ENCODE measurements at places on chromosomes 6 and 20.

DNA sequence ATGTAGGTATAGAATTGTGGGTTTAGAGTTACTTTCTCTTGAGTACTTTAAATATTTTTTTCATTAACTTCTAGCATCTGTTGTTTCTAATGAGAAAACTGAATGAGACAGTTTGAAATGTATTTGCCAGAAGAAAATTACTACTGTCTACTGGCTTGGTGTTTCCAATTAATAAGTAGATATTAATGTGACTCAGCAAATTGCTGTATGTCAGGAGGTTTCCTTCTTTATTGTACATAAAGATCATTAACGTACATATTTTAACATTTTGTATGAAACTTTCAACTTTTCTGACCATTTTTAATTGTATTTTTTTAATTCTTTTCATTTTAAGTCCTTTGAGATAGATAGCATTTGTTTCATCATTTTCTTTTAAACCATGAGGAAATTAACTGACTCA, 135.1 kb upstream of the SLC22A23 start:
- DNase-seq = no peak

DNA sequence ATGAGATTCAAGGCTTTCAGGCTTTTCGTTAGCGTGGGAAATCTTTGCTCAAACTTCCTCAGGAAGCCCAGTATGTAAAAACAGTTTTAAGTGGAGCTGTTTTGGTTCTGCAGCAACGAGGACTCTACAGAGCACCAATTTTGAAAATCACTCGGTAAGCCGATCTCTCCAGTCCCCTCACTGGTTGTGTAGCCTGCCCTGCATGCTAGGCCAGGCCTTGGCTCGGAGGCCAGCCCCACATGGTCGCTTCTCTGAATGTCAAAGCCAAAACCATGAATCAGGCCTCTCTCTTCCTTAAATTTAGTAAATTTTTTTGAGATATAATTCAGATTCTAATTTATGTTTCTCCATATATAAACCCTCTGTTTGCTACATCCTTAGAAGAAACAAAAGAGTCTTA, 108.0 kb downstream of the CHD6 start:
- no peak for DNase-seq

DNA sequence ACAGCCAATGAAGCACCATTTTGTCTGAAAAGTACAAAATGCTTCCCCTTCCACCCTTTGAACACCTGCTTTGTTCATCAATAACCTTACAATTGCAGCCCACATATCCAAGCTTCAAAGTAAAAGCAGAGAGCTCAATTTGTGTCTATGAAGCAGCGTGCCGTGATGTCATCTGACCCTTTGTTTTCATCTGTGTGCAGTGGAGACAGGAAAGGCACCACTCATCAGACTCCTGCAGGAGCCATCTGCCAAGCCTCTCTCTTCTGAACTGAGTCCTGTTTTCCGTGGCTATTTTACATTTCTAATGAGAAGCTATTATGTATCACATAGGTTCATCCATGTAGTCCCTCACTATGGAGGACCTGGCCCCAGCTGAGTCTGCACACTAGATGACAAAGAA, 7.5 kb upstream of the LY86 start:
- DNase-seq = no peak

DNA sequence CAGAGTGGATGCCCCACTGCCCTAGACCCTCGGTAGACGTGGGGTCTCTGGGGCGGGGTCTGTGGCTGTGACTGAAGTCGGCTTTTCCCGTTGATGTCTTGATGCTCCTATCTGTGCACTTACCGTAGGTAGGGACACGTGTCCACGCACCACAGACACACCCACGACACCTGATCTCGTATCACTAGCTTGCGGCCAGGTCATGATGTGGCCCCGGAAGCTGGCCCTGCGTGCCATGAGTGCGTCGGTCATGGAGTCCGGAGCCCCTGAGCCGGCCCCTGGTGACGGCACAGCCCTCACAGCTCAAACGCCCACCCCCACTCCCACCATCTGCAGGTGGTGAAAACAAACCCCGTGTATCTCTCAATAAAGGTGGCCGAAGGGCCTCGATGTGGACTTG, 33.9 kb upstream of the MRGBP start:
- no peak for DNase-seq

DNA sequence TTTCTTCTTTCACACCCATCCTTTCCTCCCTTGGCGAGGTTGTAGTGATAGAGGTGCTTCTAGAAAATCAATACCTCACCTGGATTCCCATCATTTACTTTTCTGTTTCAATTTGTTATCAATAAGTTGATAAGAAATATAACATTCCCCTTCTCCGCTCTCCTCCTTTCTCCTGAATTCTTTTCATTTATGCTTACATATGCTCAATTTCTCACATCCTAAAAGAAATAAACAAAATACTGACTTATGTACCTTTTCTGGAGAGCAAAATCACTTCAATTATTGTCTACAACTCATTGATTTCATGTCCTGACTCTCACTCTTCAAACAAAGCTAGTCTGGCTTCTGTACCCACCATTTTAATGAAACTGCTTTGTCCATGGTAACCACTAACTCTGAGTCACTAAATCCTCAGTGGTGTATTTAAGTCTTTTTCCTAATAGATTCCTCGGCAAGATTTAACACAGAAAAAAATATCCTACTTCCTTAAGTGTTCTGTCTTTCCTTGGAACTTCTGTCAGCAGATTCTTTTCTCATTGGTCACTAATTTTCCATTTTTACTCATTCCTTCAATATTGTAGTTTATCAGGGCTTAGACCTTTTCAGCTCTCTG, 289.6 kb downstream of the RFPL4B start:
- DNase-seq = no peak

GRCh38 chr6:135465307-135465706, 32.2 kb downstream of the AHI1 start:
- no peak for DNase-seq

- peak; percentile 28 for DNase-seq
Measured at GRCh38 chr6:94751641-94752329, 825.5 kb upstream of the MANEA start.

DNA sequence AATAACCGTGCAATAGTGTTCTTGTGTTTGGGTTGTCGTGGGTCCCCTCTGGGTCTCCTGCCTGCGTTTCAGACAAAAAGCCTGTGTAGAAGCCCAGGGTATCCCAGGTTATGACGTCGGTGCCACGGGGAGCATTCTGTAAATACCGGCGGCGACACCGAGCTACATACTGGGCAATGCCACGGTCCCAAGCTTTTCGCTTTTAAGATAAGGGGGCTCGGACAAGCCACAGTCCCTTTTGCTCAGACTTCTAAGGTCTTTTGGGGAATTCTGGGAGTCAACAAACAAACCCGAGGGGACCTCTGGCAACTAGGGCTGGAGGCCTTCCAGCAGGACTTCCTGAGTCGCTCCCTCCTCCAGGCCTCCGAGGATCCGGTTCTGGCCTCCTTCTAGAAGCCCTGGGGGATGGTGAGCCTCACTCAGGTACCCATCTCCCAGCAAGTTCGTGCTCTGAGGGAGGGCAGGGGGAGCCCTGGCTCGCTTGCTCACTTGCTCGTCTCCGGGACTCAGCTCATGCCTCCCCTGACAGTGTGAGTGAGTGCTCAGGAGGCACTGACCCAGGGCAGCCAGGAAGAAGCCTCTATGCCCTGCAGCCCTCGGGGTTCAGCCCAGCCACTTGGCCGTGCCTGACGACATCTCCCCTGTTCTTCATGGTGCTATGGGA, 62.4 kb upstream of the MRPS10 start:
- no peak for DNase-seq

GRCh38 chr6:14912706-14913105, 333.2 kb upstream of the JARID2 start:
- DNase-seq = no peak

DNA sequence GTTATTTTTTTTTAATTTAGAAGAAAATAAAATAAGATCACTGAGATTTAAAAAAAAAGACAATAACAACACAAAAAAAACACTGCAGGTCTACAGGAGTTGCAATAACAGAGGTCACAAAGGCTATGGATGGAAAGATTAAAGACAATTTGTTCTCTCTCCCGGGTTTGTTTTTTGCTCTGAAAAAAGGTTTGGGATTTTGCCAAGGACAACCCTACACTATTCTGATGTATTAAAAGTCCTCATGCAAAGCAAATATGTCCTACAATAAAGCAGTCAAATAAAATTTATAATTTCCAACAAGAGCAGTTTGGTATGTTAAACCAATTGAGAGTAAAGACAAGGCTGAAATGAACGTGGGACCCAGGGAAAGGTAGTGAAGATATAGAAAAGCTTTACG, 55.6 kb downstream of the PTPRK start:
- DNase-seq = no peak

- no peak for DNase-seq
Measured at GRCh38 chr6:132065556-132065955, 114.4 kb upstream of the CCN2 start.

DNA sequence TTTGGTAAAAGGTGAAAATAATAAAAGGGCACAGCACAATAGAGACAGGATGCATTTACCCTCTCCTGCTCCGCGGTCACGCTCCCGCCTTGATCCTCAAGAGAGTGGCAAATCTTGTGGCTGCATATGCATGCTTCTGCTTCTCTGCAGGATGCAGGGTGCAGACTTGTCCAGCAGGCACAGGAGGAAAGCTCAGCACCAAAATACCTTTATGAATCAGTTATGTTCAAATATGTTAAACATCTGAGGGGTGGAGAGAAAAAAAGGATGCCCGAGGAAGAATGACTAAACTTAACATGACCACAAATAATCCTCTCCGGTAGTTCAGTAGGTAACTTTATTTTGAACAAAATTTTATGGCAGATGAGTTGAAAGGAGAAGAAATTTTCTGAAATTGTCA, 366.1 kb upstream of the SOX4 start:
- DNase-seq = no peak

- no peak for DNase-seq
Measured at GRCh38 chr6:25963426-25964123, 973 bp downstream of the TRIM38 start.

DNA sequence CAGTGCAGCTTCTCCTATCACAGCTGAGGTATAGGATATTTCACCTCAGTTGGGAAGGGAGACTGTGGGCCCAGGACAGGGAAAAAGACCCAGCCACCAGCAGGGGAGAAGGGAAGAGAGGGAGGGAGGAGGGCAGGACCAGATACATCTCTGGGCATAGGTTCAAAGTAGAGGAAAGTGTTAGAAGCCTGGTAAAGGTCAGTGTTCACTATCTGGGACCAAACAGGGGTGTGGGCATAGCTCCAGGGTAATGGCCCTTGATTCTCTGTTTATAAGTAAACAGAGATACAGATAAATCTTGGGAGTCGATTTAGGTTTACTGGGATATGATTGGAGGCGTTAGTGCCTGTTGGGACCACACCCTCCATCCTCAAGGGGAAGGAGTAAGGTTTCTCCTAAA, 266.2 kb downstream of the LRFN2 start:
- no peak for DNase-seq

DNA sequence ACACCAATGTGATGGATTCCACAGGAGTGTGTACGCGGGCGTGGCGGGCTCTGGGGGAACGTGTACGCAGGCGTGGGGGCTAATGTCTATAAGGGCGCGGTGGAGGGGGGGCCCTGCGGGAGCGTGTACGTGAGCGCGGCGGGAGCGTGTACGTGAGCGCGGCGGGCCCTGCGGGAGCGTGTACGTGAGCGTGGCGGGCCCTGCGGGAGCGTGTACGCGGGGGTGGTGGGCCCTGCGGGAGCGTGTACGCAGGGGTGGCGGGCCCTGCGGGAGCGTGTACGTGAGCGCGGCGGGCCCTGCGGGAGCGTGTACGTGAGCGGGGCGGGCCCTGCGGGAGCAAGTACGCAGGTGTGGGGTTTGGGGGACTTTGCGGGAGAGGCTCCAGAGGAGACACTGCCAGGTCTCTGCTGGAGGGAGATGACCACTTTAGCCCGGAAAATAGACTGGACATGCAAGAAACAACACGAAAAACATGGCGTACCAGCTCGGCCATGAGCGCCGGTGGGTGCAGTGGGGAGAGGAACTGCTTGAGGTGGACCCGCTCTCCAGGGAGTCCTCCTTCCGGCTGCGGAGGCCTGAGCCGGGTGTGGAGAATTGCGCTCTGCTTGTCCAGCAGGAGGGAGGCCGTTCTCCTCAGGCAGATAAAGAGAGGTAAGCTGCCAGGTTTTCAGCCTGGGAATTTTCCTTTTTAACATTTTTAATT, 27.8 kb upstream of the SMOC2 start:
- no peak for DNase-seq

GRCh38 chr6:45535933-45536332, 158.2 kb upstream of the SUPT3H start:
- DNase-seq = no peak

DNA sequence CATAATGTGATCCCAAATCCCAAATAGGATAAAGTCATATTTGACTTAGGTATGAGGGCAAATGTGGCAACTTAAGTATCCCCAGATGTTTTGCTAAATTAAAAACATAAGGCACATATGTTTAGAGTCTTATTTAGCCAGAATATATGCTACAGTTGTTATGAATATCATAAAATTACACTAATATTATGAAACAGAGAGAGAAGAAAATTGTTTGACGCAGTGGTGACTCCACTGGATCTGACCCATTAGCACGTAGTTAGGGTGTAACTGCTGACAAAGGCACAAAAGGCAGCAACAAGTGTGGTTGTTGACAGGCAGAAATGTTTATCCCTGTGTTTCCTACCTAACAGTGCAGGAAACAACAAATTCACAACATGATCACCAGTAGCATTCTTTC, 152.4 kb upstream of the THBS2 start:
- DNase-seq = no peak

- no peak for DNase-seq
Measured at GRCh38 chr6:2505624-2506023, 245.1 kb downstream of the MYLK4 start.

DNA sequence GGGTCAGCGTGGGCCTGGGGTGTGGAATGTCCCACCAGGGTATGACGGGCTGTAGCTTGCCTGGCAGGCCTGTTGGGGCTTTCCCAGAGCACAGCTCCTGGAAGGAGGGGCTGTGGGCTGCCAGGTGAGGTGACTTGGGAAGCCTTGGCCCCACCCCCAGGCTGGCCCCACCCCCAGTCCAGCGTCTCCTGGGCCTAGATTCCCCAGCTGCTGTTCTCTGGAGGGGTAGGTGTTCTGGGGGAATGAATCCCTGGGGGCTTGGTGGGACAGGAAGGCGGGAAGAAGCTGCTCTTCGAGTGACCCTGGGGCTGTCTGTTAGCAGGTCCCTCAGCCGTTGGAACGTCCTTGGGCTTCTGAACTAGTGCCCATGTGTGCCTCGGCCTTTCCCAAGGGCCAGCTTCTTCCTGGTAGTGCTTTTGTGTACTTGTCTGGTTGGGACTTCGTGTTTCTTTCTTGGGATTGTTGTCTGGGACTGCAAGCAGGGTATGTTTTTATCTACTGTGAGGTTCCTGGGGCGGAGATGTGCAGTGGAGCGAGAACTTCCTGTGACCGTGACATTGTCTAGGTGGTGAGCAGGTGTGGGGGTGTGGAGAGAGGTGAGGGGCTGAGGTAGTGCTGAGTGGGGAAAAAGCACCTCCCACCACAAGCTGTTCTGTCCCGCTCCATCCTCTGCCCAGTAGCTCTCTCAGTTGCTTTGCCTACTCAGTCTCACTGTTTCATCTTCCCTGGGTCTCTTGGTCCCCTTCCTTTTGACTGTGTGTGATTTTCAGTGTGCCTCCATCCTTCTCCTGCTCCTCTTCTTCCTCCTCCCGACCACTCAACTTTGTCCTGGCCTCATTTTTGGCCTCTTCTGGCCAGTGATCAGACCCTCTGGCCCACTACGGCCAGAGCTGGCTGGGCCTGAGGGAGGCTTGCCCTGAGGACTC, 1.3 kb upstream of the DDR1 start:
- no peak for DNase-seq

GRCh38 chr6:83978324-83978734, 55.2 kb upstream of the MRAP2 start:
- DNase-seq = no peak

All from SIG-M5 (cell line).